ENCODE measurements at places on chromosomes 13 and 19.

GRCh38 chr13:42967660-42968059, 24.4 kb downstream of the EPSTI1 start:
- no peak for DNase-seq

- no peak for DNase-seq
Observed at GRCh38 chr13:20570517-20570916, 3.6 kb downstream of the IFT88 start.

- no peak for DNase-seq
Observed at GRCh38 chr19:4365791-4366665, 22.7 kb downstream of the MPND start.

DNA sequence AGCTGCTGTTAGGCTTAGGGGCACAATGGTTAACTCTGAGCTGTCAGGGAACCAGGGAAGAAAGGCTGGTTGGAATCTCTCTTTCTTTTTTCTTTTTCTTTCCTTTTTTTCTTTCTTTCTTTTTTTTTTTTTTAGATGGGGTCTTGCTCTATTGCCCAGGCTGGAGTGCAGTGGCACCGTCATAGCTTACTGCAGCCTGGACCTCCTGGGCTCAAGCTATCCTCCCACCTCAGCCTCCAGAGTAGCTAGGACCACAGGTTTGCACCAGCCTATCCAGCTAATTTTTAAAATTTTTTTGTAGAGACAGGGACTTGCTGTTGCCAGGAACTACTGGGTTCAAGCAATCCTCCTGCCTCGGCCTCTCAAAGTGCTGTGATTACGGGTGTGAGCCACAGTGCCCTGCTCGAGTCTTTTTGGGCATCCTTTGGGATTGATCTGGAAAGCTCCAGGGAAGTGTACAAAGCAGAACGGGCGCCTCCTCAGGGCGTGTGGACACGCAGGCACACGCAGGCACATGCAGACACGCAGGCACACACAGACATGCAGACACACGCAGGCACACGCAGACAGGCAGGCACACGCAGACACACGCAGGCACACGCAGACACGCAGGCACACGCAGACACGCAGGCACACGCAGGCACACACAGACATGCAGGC, 99.2 kb downstream of the GADD45B start:
- DNase-seq = no peak

GRCh38 chr19:10502524-10503001, 593 bp downstream of the KEAP1 start:
- DNase-seq = peak; percentile 92

GRCh38 chr19:5557691-5558090, 10.1 kb downstream of the TINCR start:
- no peak for DNase-seq

- no peak for DNase-seq
Observed at GRCh38 chr13:46676378-46676725, 120.6 kb downstream of the ESD start.

DNA sequence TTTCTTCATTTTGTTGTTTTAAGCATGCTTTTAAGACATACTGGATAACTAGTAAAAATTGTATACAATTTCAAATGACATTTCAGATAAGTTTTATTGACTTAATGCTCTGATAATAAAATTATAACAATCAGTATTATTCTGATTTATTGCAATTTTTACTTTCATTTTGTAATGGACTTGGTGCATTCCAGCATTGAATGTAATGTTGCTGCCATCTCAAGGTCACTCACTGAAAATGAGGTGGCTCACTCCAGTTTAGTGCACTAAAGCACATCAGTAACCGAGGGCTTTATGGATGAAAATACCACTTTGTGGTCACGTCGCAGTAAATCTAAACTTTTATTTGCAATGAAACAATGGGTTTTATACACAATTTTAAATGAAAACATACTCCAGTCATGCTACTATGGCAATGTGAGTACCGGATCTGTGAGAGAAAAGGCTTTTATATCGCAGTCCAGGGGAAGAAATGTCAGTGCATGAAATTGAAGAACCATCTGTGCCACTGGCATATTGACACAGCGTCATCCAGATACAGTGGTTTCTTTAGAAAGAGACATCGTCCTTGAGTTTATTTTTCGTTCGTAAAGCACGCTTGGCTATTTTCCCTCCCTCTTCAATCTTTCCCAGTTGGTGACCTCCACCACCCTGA, 20.7 kb upstream of the ZNF507 start:
- DNase-seq = peak; percentile 2

DNA sequence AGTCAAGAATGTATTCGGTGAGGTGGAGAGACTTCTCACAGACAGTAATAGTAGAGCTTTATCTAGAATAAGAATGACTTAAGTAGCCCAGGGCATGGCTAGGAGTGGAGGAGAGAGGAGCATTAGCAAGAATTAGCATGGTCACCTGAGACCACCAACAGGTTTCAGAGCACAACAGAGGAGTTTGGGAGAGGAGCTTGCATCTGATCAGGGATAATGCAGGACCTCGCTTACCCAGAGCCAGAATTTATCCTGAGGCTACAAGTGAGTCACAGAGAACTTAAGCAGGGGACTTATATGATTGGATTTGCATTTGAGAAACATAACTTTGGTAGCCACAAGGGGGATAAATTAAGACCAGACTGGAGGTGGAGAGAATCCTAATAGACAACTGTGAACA, 102.1 kb upstream of the FNDC3A start:
- no peak for DNase-seq

GRCh38 chr13:69243366-69243765, 864.3 kb upstream of the ATXN8OS start:
- no peak for DNase-seq

GRCh38 chr13:44397766-44398223, 24.2 kb downstream of the SERP2 start:
- DNase-seq = no peak

DNA sequence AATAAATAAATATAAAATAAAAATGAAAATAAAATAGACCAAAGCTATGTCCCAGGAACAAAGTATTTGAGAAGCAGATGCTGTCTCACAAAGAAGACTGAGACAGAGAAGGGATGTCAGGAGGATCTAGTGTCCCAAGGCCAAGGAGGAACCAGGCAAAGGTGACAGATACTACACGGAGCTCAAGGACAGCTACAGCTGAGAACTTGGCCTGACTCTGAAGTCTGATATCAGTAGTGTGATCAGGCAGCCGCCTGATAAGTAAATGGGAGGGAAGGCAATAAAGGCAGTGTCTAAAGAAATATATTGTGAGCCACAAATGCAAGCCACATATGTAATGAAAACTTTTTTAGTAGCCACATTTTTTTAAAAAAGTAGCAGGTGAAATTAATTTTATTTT, 20.4 kb upstream of the NANOS3 start:
- no peak for DNase-seq

DNA sequence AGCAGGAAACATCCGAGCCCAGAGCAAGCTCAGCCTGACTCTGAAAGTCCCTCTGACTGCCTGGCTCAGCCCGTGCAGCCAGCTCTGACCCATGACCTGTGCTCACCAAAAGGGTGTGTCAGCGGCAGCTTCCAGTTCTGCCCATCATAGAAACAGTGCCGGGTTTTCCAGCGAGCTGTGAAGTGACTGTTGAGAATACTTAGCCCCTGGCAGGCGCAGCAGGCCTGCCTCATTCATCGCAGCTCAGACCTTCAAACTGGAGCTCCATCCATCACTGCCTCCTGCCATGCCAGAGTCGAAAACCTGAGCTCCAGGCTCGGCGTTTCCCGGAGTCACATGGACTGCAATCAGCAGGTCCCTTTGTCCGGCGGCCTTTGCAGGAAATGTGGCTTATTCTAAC, 16.3 kb upstream of the GSX1 start:
- DNase-seq = no peak

- DNase-seq = no peak
Observed at GRCh38 chr13:103156346-103156998, 90.3 kb upstream of the SLC10A2 start.

GRCh38 chr13:100637380-100637779, 37.2 kb downstream of the TMTC4 start:
- DNase-seq = no peak

- no peak for DNase-seq
Observed at GRCh38 chr13:112444416-112445399, 68.6 kb downstream of the SPACA7 start.

DNA sequence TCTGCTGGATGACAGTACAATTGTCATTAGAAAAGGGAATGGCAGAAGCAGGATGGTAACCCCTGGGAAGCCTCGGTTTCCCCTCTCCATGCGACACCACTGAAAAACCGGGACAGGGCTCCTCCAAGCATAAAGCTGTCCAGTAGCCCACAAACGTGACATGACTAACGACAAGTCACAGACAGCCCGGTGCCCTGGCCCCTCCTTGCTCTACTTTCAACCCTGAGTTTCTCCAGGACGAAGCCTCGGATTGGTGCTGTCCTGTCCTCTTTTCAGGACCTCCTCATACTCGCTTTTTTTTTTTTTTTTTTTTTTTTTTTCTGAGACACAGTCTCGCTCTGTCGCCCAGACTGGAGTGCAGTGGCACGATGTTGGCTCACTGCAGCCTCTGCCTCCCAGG, 16.3 kb downstream of the DPP9 start:
- no peak for DNase-seq

- no peak for DNase-seq
Observed at GRCh38 chr19:885536-886224, 7.3 kb downstream of the MED16 start.

- DNase-seq = no peak
Observed at GRCh38 chr13:79593641-79594275, 112.8 kb downstream of the NDFIP2 start.

DNA sequence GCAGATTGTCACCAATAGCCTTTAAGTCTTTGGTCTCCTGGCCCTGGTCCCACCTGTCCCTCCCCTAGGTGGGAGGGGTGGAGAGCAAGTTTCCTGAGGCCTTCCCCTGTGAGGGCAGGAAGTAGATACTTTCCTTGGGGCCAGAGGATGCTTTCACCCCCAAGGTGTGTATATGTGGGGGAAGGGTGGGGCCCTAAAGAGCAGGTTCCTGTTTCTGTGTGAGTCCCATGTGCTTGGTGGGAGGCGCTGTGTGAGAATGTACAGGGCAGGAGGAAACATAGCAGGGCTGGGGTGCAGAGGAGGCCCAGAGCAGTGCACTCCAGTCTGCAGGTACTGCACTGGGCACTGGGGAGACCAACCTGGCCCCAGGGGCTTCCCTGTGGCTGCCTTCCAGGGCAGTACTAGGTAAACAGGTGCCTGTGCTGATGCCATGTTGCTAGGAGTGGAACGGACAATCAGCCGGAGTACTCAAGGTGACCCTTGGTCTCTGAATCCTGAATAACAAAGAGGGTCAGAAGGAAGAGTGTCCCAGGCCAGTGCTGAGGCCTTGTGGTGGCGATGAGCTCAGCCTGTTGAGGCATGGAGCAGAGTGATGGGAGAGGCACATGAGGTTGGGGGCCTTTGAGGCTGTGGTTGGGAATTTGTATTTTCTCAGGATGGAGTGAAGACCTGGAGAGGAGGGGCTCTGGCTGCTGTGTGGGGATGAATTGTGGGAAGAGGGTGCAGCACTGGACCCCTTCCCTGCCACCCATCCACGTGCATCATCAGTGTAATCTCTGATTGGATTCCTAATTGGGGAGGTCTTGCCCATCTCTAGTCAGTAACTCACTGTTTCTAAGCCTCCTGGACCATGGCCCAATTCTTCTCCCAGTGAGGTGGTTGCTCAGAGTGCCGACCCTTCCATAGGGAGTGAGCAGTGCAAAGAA, 5.1 kb downstream of the EGLN2 start:
- no peak for DNase-seq

- no peak for DNase-seq
Observed at GRCh38 chr13:31274390-31274789, 74.6 kb downstream of the B3GLCT start.

DNA sequence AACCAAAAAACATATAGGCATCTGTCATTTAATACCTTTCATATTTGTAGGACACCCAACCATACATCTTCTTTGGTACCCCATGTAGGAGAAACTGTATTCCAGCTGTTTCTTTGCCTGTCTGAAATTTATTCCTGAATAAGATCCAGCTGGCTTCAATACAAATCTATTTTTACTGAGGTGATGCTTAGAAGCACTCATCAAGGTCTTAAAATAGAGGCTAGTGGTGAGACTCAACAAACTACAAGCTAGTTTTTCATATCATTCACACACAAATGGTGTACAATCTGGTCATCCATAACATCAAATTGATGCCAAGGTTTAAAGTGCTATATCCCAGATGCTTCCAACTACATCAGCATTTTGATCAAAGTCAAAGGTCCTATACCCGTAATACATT, 1071.3 kb upstream of the MIR17HG start:
- DNase-seq = no peak

DNA sequence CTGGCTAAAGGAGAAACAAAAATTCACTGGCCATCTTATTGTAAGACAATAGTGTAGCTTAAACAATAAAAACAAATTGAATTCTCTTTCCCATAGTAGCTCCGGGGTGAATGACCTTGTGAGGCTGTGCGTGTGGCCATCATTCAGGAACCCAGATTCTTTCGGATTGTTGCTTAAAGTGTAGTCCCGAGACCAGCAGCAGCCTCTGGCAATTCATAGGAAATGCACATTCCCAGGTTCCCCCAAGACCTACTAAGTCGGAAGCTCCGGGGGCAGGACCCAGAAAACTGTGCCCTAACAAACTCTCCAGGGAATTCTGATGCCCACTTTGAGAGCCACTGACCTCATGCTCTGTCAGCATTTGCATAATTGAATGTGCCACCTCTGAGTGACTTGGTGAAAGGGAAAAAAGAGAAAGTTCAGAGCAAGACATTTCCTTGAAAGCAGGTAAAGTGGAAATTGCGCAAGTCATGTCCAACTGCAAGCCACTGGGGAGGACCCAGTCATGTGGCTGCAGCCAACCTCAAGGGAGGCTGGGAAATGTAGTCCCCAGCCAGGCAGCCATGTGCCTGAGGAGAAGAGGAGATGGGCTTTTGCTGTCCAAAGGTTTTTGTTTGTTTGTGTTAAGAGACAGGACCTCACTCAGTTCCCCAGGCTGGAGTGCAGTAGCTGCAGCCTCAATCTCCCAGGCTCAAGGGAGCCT, 50.7 kb upstream of the PNMA8B start:
- peak; percentile 8 for DNase-seq

DNA sequence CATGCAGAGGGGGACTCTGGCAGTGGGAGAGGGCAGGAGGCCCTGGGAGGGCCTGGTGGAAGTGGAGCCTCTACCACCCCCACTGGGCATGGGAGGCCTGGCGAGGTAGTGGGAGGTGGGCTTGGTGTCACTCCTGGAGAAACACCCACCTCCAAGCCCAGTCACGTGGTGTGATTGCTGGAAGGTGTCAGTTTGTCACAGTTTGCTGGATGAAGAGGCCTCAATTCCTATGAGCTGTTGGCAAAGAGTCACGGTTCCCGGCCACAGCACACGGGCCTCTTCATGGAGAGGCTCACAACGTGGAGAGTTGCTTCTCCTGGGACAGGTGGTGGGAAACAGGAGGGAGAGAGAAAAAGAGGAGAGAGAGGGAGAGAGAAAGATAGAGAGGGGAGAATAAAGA, 684.1 kb upstream of the ARGLU1 start:
- DNase-seq = no peak

- no peak for DNase-seq
Observed at GRCh38 chr19:50173127-50173526, 10.0 kb upstream of the IZUMO2 start.

DNA sequence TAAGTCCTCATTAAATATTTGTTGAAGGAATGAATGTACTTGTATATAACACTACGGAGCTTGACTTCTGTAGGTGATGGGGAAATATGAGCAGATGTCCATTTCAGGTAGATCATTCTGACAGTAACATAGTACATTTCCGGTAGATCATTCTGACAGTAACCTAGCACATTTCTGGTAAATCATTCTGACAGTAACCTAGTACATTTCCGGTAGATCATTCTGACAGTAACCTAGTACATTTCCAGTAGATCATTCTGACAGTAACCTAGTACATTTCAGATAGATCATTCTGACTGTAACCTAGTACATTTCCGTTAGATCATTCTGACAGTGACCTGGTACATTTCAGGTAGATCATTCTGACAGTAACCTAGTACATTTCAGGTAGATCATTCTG, 2.5 kb downstream of the PHF11 start:
- DNase-seq = no peak

Measured in NCI-H1105 treated with DMSO at 0.1 percent for 48 hours (cell line).